ENCODE measurements at places on chromosomes 11 and 22.
A peak's percentile ranks its signal among the peaks of the same experiment; 100 is the strongest.

- peak; percentile 92 for DNase-seq
These were observed 511 bp upstream of the CLCF1 start for GRCh38 chr11:67373648-67374570.

DNA sequence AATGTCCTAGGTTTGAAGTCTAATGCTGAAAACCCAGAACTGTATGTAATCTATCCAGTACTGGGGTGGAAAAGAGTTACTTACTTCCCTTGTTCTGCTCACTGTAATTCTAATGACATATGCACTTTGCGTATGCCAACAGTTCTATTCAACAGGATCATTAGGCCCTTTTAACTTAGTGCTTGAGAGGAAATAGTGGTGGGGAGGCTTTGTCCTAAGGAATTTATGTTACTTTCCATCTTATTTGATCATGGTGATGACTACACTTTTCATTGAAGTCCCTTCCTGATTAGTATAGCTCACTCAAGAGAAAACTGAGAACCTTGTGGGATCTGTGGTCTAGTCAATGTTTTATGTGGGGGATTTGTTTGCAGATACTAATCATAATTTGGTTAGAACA lies 348.2 kb downstream of the GUCY1A2 start:
- DNase-seq = no peak

DNA sequence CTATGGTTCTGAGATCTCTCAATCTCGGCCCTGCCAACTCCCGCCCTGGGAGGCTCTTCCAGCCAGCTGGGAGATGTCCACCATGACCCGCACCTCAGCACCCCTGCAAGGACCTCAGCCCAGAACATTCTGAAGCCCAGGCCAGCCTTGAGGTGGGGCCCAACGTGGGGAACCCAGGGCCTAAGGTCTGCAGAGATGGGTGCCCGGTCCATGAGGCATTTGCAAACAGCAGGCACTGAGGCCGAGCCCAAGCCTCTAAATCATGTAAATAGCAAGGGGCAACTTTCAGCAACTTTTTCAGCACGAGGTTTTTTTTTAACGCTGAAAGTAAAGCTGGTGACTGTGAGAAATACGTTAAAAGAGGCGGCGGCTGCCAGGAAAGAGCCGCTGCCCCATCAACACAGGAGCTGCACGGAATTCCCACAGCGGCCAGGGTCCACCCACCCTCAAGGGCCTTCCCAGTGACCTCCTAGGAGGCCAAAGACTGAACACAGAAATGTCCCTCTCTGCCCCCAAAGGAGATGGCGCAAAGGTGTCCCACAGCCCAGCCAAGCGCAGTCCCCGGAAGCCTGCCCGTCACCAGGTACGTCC lies 46.9 kb downstream of the BRD1 start:
- no peak for DNase-seq

- no peak for DNase-seq
These were observed 99.8 kb downstream of the CTTN start for GRCh38 chr11:70498171-70498571.

GRCh38 chr11:81092522-81092921 lies 1641.1 kb downstream of the FAM181B start:
- no peak for DNase-seq

DNA sequence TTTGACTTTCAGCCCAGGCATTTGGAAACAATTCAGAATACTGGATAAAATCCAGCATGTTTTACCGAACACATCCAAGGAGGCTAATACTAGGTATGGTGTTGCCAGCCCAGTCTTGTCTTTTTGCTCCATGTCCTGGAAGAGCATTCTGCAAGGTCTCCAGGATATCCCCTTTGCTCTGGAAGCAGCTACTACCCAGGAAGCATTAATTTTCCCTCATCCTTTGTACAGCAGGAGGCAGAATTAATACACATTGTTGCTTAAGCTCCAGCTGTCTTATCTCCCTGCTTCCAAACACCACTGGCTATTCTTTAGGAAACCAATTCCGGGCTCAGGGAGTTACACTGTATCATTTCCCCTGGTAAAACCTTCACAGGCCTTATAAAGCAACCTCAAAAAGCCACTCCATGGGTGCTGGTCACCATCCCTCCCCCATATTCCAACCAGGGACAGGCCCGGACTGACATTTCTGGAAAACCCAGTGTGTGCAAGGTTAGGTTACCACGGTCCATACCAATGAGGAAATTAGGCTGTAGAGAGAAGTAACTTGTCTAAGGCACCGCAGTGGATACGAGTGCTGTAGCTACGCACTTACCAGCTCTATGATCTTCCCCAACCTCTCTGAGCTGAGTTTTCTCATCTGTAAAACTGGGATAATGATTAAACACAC lies 1.5 kb upstream of the UBASH3B start:
- DNase-seq = no peak

- no peak for DNase-seq
These were observed 25.7 kb downstream of the KCNQ1 start for GRCh38 chr11:2470495-2470894.

DNA sequence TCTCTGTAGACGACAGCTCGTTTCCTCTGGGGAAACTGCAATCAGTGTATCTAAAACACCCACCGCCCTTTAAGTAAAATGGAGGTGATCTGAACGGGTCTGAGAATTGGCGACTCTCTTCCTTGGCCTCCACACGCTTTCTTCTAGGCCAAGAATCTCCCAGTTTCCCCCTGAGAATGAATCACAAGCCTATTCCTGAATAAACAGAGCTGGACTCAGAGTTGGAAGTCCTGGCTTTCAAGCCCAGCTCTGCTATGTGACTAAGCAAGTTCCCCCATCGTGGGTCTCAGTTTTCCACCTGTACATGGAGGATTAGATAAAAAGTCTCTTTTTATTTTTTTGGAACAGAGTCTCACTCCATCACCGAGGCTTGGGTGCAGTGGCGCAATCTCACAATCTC lies 200.4 kb downstream of the MN1 start:
- DNase-seq = no peak

GRCh38 chr22:25896098-25896497 lies 154.1 kb downstream of the MYO18B start:
- DNase-seq = no peak

DNA sequence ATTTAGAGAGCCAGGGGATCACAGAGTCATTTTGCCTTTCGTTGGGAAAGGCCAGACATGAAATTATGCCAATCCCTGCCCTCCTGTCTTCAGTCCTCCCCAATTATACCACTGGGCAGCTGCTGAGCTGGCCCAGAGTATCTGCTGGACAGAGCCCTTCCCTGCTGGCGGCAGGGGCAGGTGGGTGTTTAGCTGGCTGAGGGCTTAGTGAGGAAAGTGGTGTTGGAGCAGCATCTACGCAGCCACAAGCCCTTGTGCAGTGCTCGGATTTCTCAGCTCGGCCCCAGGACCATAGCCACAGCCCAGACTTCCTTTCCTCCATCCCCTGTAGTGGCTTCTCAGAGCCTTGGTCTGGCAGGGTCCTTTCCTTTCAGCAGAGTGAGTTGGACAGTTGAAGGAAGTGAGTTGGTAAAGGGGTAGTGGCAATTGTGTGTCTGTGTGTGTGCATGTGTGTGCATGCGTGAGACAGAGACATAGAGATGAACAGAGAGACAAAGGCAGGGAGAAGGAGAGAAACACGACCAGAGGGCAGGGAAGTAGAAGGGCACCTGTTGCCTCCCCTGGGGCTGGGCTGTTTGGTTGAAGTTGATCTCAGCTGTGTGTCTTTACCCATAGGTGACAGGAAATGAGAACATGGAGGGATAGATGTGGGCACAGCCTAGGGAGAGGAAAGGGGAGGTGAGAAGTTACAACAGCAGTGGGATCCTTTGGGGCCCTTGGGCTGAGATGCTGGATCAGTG lies 66.2 kb downstream of the GRIK4 start:
- no peak for DNase-seq

GRCh38 chr11:69721745-69722144 lies 17.9 kb upstream of the FGF19 start:
- DNase-seq = no peak

DNA sequence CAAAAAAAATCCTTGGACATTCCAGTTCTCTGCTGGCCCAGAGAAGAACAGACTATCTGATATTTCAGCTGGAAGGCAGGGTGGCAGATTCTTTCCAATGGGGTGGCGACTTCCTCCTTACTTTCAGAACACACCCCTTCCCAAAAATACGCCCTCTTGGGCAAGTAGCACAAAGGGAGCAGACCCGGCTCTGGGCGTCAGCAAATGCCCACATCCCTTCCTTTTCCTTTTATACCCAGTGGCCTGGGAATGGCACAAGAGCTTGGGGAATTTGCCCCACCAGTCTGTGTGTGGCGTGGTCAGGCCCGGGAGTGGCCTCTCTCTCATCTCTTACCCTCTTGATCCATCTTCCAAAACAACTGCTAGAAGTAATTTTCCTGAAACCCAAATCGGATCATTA lies 33.0 kb upstream of the NUP160 start:
- no peak for DNase-seq

DNA sequence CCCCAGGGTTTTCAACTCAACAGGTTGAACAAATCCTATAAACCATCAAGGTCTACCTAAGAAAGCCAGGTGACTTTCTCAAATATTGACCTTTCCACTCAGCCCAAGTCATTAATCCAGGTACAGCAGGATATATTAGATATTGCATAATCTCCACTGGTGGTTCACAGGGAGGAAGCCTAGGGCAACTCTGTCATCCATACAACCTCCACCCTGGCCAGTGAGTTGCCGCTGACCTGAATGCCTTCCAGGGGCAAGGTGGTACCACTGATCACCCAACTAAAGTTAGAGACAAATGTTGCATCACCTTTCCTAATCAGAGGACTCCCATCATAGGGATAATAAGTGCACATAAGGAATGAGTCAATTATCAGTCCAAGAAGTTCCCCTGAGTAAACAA lies 22.9 kb downstream of the GUCD1 start:
- no peak for DNase-seq

- DNase-seq = no peak
These were observed 23.2 kb downstream of the RTN4R start for GRCh38 chr22:20244691-20245576.

DNA sequence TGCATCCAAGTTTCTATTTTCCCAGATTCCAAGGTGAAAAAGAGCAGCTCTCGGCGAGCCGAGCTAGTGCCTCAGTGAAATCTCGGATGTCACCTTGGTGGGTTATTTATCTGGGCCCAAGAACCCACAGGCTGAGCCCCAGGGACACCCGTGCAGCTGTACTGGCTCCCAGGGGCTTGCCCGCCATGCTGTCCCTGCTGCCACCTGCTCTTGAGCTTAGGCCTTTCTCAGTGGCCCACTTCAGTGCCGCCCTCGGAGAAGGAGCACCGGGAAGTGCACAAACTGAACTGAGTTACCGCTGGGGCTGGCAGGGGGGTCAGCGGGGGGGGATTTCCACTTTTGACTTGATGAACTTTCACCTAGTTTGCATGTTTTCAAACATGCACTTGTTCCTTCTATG lies 27.9 kb downstream of the CPT1A start:
- no peak for DNase-seq

GRCh38 chr11:131095511-131096185 lies 179.4 kb upstream of the SNX19 start:
- no peak for DNase-seq

GRCh38 chr11:113203141-113203753 lies 111.1 kb upstream of the TTC12 start:
- DNase-seq = no peak

DNA sequence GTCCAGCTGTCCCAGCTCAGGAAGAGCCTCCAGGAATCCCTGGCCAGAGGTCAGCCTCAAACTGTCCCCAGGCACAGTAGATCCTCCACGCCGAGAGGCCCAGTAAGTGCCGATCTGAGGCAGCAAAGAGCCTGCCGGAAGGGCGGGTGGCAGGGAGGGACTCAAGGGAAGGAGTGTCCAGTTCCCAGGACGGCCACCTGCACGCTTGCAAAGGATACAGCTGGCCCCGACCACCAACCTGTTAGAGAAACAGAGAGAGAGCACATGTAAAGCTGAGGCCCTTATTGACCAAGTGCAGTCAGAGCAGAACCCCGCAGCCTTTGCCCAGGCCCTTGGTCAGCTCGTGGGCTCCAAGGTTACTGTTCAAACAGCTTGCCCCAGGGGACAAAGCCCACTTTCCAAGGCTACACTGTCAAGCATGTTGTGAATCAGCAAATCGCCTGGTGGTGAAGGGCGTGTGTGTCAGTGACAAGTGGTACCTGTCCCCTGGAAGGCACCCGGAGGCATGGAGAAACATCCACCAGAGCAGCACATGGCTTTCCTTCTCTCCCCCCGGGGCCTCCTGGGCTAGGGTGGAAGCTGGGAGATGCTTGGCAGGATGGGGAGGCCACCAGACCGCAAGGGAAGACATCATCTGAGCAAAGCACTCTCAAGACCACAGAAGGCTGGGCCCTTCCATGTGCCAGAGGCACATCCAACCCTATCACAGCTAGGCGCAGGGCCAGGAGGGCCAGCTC lies 42.6 kb upstream of the COMT start:
- DNase-seq = no peak

DNA sequence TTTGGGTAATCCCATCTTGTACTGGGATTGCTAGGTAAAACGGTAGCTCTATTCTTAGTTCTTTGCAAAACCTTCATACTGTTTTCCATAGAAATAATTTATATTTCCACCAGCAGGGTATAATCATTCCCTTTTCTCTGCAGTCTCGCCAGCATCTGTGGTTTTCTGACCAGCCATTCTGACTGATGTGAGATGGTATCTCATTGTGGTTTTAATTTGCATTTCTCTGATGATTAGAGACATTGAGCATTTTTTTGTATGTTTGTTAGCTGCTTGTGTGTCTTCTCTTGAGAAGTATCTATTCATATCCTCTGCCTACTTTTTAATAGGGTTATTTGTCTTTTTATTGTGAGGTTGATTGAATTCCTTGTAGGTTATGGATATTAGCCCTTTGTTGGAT lies 220.9 kb downstream of the PGR start:
- no peak for DNase-seq

- DNase-seq = no peak
These were observed 12.4 kb upstream of the HTATIP2 start for GRCh38 chr11:20351136-20351535.

DNA sequence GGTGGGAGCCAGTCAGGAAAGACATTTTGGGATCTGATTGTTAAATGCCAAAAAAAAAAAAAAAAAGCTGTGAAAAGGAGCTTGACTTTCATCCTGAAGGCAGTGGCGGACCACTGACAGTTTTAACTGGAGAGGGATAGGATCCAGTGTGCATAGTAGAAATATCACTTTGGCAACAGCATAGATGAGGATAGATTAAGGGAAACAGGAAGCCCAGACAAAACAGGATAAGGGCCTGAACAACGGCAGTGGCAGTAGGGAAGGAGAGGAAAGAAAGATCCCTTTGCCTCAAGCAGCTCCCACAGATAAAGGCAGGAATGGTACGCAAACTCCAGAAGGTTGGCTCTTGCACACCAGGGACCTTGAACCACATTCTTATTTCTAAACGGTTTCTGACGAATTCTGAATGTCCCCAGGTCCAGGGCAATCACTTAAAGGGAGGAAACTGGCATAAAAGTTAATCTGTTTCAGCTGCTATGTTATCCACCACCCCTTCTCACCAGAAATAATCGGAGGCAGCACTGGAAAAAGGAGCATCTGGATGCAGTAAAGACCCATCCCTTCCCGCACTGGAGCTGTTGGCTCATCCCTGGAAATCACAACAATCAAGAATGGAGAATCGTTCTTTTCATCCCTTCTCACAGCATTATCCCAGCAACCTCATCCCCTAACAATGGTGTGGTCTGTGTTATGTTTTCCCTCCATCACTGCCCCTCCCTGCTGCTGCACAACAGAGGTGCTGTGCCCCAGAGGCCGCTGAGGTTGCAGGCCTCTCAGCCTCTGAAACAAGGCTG lies 99.1 kb downstream of the GAB2 start:
- no peak for DNase-seq
